ENCODE measurements at places on chromosomes 1 and 21.
A peak's percentile ranks its signal among the peaks of the same experiment; 100 is the strongest.

DNA sequence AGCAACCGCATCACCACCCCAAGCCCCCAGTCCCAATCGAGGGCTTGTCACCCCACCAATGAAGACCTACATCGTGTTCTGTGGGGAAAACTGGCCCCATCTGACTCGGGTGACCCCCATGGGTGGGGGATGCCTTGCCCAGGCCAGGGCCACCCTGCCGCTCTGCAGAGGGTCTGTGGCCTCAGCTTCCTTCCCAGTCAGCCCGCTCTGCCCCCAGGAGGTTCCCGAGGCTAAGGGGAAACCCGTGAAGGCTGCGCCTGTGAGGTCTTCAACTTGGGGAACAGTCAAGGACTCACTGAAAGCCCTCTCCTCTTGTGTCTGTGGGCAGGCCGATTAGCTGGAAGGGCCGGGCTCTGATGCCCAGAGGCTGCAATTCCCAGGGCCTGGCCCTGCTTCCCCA lies 2.0 kb downstream of the SRARP start:
- no peak for DNase-seq

GRCh38 chr1:48750109-48750508 lies 26.6 kb downstream of the BEND5 start:
- DNase-seq: no peak

GRCh38 chr1:6116137-6116536 lies 64.0 kb downstream of the CHD5 start:
- DNase-seq: no peak

DNA sequence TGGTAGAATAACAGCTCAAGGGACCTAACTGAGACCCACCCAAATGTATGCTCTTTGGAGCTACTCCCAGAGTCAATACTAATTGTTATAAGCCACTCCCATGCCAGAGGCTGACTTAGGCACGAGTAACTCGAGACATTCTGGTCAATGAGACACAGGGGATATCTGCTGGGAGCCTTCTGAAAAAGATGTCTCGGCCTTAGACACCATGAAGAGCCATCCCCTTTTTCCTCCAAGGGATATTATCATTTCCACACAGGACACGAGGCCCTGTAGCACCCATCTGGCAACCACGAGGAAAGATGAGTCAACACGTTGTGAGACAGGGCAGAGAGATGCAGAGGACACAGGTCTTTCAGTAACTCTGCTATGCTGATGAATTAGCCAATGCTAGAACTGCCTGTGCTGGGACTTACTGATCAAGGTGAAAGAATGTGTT lies 30.7 kb downstream of the ITPKB start:
- peak; percentile 60 for DNase-seq

DNA sequence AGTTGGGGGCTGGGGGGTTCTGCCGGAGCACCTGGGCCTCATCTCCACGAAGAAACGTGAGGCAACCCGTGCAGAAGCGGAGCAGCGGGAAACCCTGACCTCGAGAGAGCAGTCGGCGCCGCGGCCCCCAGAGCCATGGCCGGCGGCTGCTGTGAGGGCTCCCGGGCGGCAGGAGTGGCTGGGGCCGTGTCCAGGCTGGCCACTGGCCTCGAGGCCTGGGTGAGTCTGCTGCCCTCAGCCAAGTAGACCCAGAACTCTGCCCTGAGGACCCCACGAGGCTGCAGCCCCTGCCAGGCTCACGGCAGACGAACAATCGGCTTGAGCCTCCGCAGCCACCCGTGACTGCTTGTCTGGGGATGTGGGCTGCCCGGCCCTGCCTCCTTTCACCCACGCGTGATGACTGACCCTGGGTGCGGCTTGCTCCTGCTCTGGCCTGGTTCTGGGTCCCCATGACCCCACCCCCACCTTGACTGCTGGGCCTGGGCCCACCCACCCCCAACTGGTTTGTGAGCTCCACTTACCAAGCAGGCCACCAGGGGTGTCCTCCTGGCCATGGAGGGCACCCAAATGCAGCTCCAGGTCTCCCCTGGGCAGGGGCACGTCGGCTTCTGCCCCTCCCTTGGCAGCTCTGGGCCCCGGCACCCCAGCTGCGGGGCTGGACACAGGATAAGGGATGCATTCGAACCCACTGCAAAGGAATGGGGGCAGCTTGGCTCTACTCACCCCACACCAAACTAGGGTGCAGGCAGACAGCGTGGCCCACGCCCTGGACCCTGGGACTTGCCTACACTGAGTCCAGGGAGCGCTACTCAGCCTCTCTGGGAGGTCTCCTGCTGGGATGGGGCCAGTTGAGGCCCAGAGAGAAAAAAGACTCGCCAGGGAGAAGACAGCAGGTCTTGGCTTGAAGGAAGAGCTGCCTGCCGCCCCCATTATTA lies 34.2 kb downstream of the MORN1 start:
- no peak for DNase-seq

GRCh38 chr1:167297222-167298214 lies 76.8 kb downstream of the POU2F1 start:
- no peak for DNase-seq

DNA sequence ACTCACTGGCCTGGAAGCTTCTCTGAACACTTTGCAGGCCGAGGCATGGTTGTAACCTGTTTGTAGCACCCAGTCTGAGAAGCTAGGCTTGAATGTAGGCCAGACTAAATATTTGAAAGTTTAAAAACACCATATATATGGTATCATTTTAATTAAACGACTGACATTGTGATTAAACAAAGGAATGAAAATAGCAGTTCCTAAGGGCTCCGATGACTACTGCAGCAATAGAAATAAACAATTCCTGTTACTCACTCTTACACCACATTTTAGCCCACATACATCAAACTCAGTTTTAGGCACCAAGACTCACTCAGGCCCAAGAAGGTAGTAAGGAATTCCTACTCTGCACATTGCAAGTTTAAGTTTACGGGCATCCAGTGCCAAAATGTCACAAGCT lies 281.2 kb downstream of the AKT3 start:
- no peak for DNase-seq

GRCh38 chr1:89198491-89199072 lies at the start of gene GBP4:
Gene GBP4 (minus strand): TSS chr1:89198942. CDS start chr1:89198834, 108 bp downstream.
- DNase-seq: peak; percentile 61

GRCh38 chr1:198937231-198938031 lies 298.6 kb downstream of the PTPRC start:
- DNase-seq: peak; percentile 39

DNA sequence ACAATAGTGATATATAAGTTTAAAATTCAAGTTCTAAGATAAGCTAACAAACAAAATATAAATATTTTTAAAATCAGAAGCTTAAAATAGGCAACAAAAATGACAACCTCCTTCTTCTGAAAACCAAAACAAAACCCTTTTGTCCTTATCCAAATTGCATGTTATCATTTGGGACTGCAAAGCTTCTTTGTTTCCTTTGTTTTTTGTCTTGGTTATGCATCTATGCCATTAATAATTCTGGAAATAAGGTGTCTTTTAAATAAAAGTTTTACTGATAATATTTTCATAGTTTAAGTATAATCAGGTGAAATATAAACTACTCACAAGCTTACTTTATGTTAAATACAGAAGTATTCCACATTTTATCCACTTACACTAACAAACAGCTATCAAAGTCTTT lies 20.5 kb downstream of the ADSS2 start:
- no peak for DNase-seq

DNA sequence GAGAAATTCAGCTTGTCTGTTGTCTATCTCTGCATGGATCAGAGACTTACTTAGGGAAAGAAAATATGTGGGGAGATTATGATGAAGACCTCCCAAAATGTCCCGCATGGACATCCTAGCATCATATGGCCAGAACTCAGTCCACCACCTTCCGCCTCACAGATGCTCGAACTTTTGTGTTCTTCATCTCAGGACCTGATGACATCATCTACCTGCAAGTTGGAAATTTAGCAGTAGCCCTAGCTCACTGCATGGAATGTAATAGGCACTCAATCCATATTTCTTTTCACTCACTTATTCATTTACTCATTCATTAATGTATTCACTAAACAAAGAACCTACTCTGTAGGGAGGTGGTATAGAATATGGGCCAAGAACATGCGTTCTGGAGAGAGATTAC lies 96.8 kb downstream of the CLIC6 start:
- DNase-seq: no peak

GRCh38 chr1:185373813-185374529 lies 56.9 kb upstream of the IVNS1ABP start:
- DNase-seq: no peak

- DNase-seq: no peak
Measured at GRCh38 chr21:15066123-15066575, 1.3 kb upstream of the NRIP1 start.

DNA sequence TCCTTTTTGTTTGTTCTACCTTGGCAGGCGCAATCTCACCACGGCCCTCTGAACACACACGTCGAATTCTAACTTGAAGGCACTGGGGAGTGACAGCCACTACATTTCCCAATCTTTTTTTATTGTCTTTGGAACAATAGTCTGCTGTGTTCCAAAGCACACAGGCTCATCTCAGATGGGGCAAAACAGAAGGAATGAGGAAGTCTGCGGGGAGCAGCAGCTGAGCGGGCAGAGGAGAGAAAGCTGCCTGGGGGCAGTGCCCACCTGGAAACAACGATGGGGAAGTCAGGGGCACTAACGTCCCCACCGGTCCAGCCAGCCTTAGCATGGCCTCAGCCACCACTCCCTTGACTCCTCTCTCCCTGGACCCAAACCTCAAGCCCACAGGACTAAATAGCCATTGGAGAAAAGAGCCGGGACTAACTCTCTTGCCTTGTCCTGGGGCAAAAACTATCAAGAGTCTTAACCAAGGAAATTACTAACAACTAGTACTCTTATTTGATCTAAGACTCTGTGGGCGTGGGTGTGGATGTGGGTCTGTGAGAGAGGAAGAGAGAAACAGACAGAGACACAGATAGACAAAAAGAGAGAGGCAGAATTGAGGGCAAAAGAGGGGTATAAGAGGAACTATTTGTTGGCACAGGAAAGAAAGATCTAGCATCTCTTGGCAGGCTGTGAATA lies 34.2 kb downstream of the SYF2 start:
- DNase-seq: no peak

DNA sequence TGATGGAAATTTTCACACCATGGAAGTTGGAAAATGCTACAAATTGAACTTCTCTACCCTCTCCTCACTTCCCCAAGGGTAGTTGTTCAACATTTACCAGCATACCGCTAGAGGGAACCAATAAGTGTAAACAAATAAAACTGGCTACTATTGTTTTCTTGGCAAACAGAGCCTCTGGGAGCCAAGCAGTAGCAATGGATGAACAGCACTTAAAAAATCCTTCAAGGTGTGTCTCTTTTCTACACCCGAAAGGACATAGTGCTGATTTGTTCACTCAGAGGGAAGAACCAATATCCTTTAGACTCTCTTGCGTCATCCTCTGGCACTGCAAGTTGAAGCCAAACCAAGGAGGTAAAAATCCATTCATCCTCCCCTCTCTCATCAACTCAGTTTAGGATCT lies 161.5 kb downstream of the TBX15 start:
- DNase-seq: no peak

DNA sequence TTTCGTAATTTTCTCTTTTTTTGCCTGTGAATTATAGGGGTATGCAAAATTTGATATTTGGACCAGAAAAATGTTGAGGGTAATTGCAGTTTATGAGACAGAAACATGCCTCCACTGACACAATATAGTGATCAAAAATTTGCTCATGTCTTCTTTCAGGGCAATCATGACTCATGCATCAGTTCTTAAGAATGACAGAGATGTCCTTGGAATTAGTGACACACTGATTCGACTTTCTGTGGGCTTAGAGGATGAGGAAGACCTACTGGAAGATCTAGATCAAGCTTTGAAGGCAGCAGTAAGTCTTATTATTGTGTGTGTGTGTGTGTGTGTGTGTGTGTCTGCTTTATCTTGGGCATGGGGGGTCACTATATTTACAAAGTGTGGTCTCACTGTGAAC lies 27.5 kb downstream of the CTH start:
- DNase-seq: no peak

GRCh38 chr1:200938955-200939354 lies 44.3 kb downstream of the INAVA start:
- DNase-seq: peak; percentile 14

GRCh38 chr1:164830628-164831027 lies 271.6 kb downstream of the PBX1 start:
- DNase-seq: no peak

- no peak for DNase-seq
Measured at GRCh38 chr1:47644212-47644573, 206.3 kb downstream of the FOXD2 start.

- DNase-seq: no peak
Measured at GRCh38 chr1:102799496-102799895, 308.8 kb downstream of the COL11A1 start.

DNA sequence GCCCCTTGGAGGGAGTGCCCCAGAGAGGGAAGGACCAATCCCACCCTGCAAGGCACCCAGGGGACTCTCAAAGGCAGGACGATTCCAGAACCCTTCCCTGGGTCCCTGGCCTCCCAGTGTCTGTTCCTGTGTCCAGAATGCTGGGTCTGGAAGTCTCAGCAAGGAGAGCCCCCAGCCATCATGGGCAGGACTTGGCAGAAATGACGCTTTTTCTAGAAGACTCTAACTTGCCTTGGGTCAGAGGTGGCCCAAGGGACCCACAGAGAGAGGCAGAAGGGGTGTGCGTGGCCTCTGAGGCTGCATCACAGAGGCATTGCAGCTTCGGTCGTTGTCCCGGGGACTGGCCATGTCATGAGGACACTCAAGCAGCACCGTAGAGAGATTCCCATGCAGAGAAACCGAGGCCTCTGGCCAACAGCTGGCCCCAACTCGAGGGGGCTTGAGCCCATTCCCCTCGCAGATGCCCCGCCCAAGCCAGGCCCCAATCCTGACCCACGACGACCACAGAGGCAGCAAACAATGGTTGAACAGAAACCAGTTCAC lies 57.8 kb downstream of the WNT9A start:
- DNase-seq: no peak

DNA sequence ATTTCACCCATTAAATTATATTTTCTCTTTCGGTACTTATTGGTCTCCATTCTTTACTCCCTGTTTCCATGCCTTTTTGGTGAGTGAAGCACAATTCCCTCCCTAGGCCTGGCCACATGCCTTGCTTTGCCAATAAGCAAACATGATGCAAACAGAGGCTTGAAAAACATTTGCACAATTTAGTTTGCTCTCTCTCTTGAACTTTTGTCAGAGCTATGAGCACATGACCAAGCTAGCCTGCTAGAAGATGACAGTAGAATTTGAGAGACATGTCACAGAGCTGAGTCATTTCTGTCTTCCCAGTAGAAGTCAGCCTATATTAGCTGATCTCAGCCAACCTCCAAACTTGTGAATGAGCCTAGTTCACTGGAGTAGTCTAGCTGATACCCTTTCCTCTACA lies 24.6 kb downstream of the ANGPTL3 start:
- DNase-seq: no peak

DNA sequence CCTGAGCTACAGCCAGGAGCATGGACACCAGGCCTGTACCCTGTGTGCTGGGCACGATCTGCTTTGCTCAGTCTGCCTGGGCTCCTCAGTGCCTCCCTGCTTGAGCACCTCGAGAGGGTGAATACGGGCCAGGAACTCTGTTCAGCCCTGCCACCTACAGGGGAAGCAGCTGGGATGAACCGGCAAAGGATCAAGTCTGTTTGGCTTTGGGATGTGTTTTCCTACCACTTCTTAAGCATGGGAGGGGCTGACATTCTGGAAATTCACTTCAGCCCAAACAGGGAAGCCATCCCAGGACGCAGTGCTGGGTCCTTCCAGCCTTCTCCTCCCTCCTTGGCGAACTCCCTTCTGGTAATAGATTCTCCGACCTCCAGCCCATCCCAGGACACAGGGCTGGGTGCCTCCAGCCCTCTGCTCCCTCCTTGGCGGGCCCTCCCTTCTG lies 55.8 kb upstream of the SELENON start:
- DNase-seq: no peak

All from stimulated activated CD4-positive, alpha-beta T cell treated with anti-CD3 and anti-CD28 coated beads, Interleukin-15, amount 100 ng/mL, for 24 hours (primary cell).